Smooth muscle cell of bladder (primary cell): ENCODE measurements at places on chromosomes 5 and 9. TPM values are rescaled to one million over a fixed set of nuclear protein-coding genes. Genes with fewer than 3 reads are reported as not detected.

Gene SLC45A2
- 0.14 and 0.18 TPM in 2 replicates for total RNA-seq

Gene NMRK1
- total RNA-seq: 8.9 and 11.2 TPM in 2 replicates

Gene RXRA
- 11.4 and 20.0 TPM in 2 replicates for total RNA-seq

Gene GABRA6
- total RNA-seq: not detected in 2 replicates

Gene PHF24
- under 0.01 TPM in 1 of 2 replicates, not detected in the other for total RNA-seq
